ENCODE measurements at places on chromosomes 7 and 10.
A peak's percentile ranks its signal among the peaks of the same experiment; 100 is the strongest.

DNA sequence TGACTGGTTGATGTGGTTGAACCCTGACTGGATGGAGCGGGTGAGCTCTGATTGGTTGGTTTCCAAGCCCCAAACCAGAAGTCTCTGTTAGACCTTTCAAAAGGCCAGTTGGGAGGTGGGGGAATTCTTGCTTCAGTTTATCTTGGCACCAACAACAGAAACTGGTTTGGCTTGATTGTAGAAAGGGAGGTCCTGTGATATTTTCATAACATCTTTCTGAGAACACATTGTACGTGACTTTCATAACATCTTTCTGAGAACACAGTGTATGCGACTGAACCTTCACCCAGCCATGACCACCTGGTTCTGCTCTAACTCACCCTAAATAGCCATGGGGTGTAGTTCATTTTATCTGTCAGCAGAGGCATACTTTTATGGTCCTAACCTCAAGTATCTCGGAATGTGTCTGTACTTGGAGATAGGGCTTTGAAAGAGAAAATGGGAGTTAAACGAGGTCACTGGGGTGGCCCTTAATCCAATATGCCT, 88.3 kb downstream of the GALNT17 start:
- DNase-seq = no peak

- no peak for DNase-seq
Observed at GRCh38 chr7:41268878-41269277, 434.0 kb downstream of the INHBA start.

- peak; percentile 55 for DNase-seq
Observed at GRCh38 chr10:102452672-102453340, 1.5 kb upstream of the C10orf95 start.

- peak; percentile 42 for DNase-seq
Observed at GRCh38 chr7:85829817-85830432, 643.1 kb upstream of the SEMA3D start.

DNA sequence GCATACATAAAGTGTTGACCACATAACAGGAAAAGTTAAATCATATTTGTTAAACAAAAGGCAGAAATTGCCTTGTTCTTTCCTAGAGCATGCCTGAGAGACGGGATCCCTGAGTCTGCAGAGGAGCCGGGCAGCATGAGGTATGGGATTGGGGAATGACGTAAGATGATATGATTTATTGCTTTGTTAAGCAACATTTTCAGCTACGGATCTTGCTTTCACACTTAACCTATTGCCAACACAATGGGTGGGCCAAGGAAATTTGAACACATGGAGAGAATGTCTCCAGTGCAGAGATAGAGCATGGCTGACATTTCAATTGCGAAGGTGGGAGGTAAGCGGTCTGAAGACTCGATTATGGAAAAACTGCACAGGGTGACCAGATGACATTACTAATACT, 76.7 kb downstream of the EMX2 start:
- DNase-seq = peak; percentile 78

- DNase-seq = no peak
Observed at GRCh38 chr7:94509264-94509886, at the start of gene CASD1. CASD1 (plus strand) TSS chr7:94509809; CDS start chr7:94510085, 276 bp downstream.

DNA sequence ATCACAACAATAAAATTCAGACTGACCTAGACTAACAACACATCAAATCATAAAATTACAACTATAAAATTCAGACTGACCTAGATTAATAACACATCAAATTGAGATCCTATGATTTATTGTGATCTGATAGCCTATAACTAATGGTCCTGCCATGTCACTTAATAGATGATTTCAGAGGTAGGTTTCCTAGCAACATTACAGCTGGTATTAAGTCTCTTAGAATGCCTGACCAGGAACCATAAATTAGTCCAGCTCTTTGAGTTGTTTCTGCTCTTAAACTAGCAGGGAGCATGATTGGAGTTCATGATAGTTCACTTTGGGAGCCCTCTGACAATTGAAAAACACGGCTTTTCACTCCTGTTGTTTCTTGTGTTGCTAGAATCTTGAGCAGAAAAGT, 318.9 kb downstream of the BMPER start:
- no peak for DNase-seq
